ENCODE measurements at places on chromosomes 1 and 21.
A peak's percentile ranks its signal among the peaks of the same experiment; 100 is the strongest.

GRCh38 chr1:22739648-22740385 is 29.2 kb downstream of the EPHB2 start:
- no peak for DNase-seq

GRCh38 chr21:33478935-33479678 is 667 bp downstream of the TMEM50B start:
- peak; percentile 62 for DNase-seq

DNA sequence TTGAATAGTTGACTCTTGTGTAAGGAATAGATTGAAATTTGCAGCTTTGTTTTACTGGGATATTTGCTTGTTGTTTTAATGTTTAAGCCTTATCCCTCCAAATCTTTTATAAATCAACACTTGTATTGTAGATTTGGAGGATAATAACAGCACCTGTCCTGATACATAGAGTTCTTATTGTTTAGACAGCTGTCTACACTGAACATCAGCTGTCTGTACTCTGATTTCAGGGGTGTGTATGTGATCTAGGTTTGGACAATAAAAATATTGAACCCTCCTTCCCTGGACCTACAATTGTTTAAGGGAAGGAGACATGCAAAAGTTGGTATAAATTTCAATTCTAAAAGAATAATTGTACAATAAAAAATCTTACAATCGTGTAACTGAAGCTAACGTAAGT is 48.3 kb upstream of the DPH5 start:
- DNase-seq: no peak

GRCh38 chr1:233607252-233608119 is 6.4 kb upstream of the KCNK1 start:
- no peak for DNase-seq

GRCh38 chr1:24155011-24155782 is 12.3 kb upstream of the IL22RA1 start:
- no peak for DNase-seq

DNA sequence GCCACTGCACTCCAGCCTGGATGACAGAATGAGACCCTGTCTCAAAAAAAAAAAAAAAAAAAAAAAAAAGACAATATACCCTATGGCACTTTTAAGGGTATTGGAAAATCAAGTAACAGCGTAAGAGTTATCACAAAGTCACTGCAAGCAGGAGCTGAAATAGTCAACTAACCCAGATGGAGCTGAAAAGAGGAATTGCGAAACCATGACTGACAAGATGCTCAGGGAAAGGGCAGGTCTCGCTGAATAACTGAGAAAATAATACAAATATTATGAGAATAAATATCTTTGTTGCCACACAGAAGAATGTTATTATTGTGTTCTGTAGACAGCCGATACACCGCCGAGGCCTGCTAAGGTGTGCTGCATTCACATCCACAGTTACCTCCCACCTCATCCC is 17.8 kb downstream of the HLCS start:
- no peak for DNase-seq

- DNase-seq: no peak
These were observed 216.6 kb downstream of the GREM2 start for GRCh38 chr1:240395336-240395735.

GRCh38 chr1:88186911-88187310 is 497.2 kb upstream of the PKN2 start:
- no peak for DNase-seq

DNA sequence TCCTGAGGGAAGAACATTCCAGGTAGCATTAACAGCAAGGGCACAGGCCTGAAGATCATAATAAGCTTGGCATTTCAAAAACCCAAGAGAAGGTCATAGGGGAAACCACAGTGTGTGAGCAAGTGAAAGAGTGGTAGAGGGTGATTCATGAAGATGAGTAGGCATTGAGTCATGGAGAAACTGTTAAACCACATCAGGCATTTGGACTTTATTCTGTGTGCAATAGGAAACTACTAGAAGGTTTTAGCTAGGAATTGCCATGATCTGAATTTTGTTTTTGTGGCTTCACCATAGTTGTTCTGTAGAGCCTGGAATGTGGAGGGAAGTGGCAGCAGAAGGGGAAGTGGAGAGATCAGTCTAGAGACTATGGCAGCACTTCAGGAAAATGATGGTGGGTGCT is 359.0 kb upstream of the PTBP2 start:
- peak; percentile 19 for DNase-seq

- no peak for DNase-seq
These were observed 10.2 kb downstream of the SLC5A9 start for GRCh38 chr1:48232722-48233121.

DNA sequence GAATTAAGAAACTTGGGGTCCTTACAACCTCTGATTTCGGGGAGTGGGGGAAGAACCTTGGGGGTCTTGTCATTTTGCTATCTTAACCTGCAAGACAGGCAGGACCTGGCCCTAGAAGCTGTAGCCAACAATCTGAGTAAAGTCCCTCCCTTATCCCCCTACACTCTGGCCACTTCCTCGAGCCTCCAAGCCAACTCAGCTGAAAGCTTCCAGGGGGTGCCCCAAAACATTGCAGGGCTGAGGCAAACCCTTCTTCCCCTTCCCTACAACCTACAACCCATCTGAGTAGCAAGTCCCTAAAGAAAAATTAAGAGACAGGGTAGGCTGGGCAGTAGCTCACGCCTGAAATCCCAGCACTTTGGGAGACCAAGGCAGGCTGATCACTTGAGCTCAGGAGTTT is 5.0 kb downstream of the CERS2 start:
- DNase-seq: no peak

GRCh38 chr1:154157520-154158306 is 2.8 kb upstream of the NUP210L start:
- peak; percentile 63 for DNase-seq
